Tongue (tissue), 3 donors: ENCODE measurements at places on chromosomes 12 and 14.
A peak's percentile ranks its signal among the peaks of the same experiment; 100 is the strongest.

DNA sequence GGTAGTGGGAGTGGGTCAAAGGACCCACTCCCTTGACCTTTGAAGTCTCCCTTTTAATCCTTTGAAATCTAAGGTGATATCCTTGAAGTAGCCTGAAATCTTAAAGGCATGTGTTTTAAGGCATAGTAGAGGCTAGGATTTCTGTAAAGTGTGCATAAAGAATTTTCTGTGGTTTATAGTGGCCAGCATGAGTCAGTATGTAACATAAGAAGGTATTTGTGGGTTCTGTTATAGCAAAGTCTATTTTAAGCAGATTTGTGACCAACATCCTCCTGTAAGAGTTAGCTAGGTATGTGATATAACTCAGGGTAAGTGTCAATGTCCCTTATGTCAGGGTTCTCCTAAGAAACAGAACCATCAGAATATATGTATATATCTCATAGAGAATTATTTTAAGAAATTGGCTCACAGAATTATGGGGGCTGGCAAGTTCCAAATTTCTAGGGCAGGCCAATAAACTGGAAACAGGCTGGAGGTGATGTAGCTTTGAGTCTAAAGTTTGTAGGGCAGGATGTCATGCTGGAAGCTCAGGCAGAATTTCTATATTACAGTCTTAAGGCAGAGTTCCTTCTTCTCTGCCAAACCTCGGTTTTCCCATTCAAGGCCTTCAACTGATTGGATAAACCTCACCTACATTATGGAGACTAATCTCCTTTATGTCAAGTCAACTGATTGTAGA lies 18.7 kb upstream of the EPYC start:
- DNase-seq: no peak

GRCh38 chr12:102618197-102618877 lies 138.0 kb upstream of the IGF1 start:
- peak; percentile 88 for DNase-seq

DNA sequence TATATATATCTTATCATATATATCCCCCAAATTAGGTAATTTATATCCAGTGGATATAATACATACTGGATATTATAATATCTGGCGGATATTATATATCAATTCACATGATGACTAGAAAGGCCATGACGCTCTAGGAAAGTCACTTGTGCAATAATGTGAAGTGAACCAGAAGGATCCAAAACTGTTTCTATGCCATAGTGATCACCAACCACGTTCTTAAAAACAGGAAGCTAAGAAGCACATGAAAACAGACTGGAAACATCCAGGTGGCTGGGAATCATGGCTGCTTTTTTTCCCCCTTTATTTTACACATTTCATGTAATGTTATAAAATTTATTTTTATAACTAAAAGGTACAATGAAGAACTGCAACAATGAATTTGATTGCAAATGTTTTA lies 1.4 kb downstream of the GUCY2C start:
- DNase-seq: no peak

DNA sequence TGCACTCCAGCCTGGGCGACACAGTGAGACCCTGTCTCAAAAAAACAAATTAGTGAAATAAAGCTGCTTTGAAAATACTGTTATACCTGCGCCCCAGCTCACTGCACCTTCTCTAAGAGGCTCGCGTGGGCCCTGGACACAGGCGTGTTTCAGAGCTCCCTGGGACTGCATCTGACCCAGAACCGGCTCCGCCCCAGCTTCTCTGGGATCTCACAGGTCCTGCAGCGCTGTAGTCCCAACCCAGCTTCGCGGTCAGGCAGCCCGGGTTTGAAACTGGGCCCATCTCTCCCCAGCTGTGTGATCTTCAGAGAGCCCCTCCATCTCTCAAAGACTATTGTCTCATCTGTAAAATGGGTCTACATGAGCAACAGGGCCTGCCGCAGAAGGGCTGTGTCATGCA lies 7.5 kb downstream of the RIMBP2 start:
- no peak for DNase-seq

- DNase-seq: no peak
Observed at GRCh38 chr12:9975614-9976013, 4.4 kb downstream of the CLEC12A start.

DNA sequence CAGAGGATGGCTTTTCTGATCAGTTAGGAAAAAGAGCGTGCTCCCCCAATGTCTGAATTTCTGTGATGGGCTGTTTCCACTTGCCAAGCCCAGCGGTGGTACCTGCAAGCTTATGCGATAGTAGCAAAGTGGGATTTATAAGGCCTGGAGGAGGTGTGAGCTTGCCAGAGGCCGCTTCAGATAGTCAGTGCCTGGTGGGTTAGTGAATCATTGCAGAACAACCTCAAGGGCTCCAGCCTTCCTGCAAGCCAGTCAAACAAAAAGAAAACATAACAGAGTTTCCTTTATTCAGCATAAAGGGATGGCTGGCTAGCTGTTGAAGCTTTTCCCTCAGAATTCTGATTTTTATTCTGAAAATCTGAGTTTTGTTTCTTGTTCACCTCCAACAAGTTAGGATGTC lies 7.6 kb upstream of the BMP4 start:
- no peak for DNase-seq

- DNase-seq: peak; percentile 90
Observed at GRCh38 chr14:73754911-73755360, 40.8 kb upstream of the PNMA1 start.

- DNase-seq: peak; percentile 14
Observed at GRCh38 chr14:57845802-57846531, 19.9 kb downstream of the SLC35F4 start.

DNA sequence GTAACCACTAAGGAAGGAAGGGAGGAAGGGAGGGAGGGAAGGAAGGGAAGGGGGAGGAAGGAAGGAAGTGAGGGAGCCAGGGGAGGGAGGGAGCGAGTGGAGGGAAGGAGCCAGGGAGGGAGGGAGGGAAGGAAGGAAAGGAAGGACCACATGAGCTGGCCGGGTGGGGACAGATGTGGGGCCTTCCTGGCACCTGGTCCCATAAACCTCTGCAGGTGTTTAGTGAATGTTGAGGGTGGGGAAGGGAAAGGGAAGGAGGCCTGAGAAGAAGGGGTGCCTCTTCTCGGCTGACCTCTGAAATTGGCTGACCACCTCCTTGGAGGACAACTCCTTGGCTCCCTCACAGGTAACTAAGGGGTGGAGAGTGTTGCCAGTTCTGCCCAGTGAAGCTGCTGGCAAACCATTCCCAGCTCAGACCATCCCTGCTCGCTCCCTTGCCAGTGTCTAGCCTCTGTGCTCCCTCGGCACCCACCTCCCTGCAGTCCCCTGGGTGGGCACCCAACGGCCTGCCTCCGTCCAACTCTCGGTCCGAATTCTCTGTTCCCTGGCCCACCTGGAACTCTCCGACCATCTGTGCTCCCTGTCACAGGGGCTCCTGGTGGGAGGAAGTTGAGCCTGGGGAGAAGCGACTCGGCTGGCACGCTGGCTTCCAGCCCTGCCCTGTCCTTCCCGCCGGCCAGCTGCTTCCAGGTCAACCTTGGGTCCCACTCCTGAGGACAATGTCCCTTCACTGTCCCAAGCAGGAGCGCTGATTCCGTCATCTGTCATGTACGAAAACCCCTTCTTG lies 12.2 kb upstream of the PPP1R13B start:
- DNase-seq: no peak

GRCh38 chr14:95808371-95808770 lies 68.3 kb upstream of the TUNAR start:
- DNase-seq: no peak

DNA sequence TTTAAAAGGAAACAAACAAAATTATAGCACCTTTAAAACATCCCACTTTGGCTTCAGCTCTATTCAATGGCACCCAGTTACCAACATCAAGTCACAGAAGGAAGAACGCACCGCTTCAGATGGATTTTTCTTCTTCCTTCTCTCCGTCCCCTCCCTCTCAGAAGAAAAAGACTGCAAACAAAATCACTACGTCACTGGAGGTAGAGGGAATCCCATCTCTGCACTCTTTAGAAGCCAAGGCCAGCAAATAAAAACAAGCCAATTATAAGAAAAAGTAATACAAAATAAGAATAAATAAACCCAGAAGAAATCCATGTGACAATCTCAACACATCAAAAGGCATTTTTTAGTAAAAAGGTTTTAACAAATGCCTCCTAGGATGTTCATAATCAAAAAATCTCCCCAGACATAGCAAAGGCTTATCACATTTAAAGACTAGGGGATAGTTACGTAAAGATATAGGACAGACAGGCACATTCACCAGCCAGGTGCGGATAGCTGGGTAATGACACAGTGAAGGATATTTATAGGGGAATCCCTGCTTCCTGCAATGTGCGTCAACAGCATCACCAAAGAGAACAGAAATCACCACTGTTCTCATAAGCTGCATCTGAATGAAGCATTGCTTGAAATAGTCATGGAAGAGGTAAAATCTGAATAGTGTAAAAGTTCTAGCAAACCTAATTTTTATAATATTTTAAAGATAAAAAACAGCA lies 89.4 kb downstream of the R3HDM2 start:
- peak; percentile 36 for DNase-seq

DNA sequence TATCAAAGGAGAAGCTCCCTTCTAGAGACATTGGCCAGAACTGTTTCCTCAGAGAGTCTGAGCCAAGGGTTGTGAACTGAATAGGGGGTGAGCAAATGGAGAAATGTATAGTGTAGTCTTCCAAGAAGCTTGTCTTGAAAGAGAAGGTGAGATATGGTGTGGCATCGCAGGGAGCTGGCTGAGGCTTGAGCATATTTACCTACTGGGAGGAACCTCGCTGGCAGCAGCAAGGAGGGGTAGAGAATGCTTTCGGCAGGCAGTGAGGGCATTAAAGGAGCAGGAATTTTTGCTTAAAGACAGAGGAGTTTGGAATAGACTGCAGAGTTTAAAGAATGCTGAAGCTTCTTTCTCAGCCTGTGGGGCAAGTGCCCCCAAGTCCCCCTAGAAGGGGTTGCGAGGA lies 59.3 kb upstream of the PRMT8 start:
- DNase-seq: peak; percentile 28

- peak; percentile 33 for DNase-seq
Observed at GRCh38 chr12:115871714-115872113, 405.8 kb downstream of the MED13L start.

DNA sequence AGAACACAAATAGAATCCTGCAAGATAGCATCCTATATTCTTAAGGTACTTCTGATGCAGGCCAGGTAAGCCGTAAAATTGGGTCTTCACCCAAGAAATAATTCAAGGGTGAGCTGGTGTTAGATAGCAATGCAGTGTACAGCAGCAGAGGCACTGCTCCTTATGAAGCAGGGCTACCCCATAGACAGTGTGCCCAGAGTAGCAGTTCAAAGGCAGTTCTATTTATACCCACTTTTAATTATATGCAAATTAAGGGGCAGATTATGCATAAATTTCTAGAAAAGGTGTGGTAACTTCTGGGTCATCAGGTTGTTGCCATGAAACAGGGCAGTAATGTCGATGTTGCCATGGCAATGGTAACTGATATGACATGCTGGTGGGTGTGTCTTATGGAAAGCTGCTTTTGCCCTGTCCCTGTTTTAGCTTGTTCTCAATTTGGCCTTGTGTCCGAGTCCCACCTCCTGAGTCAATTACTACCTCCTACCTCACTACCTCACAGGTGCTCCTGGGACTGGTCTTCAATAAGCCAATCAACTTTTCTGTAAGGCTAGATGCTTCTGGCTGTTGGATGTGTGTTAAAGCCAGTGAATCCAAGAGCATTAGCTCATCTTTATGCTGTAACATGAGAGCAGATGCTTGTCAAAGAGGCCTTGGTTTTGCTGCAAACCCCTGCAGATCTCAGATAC lies 61.0 kb downstream of the PPM1A start:
- DNase-seq: peak; percentile 37

GRCh38 chr12:106309671-106310505 lies 7.4 kb downstream of the TCP11L2 start:
- DNase-seq: no peak

GRCh38 chr12:99234702-99235101 lies 412.9 kb upstream of the GARIN6 start:
- no peak for DNase-seq

GRCh38 chr14:34629657-34630529 lies at the start of gene SNX6:
TSS of gene SNX6 (minus strand) at chr14:34630148. CDS start at chr14:34630116, 32 bp downstream.
- DNase-seq: peak; percentile 93

DNA sequence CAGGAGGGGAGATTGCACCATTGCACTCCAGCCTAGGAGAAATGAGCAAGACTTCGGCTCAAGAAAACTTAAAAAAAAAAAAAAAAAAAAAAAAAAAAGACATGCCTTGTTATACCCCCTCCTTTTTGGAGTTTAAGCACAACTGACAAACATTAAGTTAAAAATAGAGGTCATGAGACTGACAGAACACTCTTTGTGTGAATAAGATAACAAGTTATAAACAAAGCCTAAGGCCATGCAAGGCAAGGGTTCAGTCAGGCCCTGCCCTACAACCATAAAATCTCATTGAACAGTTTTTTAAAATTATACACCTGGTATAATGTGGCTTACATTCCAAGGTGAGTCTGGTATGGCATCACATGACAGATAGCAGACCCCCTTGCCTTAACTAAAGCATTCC lies 39.3 kb downstream of the TSPAN19 start:
- DNase-seq: no peak

GRCh38 chr12:45785315-45785714 lies 55.8 kb downstream of the ARID2 start:
- no peak for DNase-seq

DNA sequence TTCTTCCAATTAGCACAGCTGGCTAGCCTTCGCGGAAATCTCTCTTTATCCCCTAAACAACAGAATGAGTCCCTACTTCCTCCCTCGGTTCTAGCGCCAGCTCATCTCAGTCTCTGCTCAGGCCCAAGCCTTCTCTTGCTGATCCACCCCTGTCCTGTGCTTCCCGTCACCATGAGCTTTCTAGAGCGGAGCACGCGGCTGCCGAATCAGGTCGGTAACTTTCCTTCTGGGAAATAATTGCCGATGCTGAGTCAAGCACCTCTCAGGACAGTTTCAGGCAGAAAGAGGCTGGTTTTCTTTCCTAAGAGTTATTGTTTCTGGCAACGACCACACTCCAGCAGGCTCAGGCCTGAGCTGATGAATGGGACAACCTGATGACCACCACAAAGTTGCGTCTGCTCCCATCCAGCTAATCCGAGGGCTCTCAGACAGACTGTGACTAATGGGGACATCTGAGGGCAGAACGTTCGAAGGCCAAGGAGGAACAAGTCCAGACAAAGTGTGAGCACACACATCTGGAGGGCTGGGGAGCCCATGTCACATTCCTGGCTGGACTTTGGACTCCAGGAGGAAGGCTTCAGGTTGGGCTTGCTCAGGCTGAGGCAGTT lies 13.6 kb upstream of the GPR68 start:
- peak; percentile 54 for DNase-seq

DNA sequence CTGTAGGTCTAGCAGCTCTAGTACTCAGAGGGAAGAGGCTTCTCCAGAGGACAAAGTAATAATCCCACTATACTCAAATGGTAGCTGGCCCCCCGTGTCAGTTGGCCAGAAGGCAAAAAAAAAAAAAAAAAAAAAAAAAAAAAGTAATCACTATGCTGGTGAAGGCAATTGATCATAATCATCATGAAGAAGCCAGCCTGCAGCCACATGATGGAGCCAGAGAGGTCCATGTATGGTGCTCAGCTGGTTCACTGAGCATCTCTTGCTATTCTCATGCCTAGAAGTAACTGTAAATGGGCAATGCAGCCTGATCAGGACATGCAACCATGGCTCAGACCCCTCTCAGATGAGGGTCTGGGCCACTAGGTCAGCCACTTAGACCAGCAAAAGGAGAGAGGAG lies 378.8 kb downstream of the MED13L start:
- DNase-seq: no peak

GRCh38 chr12:87511371-87511770 lies 517.8 kb downstream of the C12orf50 start:
- no peak for DNase-seq
